Activated CD4-positive, alpha-beta T cell treated with anti-CD3 and anti-CD28 coated beads for 36 hours (primary cell): ENCODE measurements at places on chromosomes 16 and 17. TPM values are rescaled to one million over a fixed set of nuclear protein-coding genes. Genes with fewer than 3 reads are reported as not detected.

CALB2 gene
- not detected for total RNA-seq

CYLD gene
- total RNA-seq = 72.4 TPM

GRCh38 chr17:5467416-5467815, 1.4 kb downstream of the DHX33 start:
- H3K27me3 ChIP-seq = no peaks in the 10 kb centered on the region
- H3K4me1 ChIP-seq = peaks cover 38% of the 10 kb centered on the region
- no peak for DNase-seq
- H3K27ac ChIP-seq = peak overlapping the region; percentile 75
- H3K4me3 ChIP-seq = peak overlapping the region; percentile 90

DNA sequence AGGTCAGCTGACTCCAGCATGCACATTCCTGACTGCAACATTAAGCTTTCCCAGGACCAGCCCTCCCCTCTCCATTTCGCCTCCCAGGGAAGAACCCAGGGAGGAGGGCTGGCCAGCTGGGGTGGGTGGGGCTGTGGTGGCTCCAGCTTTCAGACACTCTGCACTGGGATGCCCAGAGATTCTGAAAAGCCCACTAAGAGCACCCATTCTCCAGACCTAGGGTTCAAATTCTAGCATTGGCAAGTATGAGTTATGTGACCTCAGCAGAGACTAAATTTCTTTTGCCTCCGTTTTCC, 7.8 kb downstream of the DLX3 start:
- H3K27me3 ChIP-seq = peaks cover 30% of the 10 kb centered on the region
- H3K36me3 ChIP-seq = no peaks in the 10 kb centered on the region
- H3K4me1 ChIP-seq = no peaks in the 10 kb centered on the region
- no peak overlapping the region for H3K27ac ChIP-seq
- no peak for DNase-seq

DNA sequence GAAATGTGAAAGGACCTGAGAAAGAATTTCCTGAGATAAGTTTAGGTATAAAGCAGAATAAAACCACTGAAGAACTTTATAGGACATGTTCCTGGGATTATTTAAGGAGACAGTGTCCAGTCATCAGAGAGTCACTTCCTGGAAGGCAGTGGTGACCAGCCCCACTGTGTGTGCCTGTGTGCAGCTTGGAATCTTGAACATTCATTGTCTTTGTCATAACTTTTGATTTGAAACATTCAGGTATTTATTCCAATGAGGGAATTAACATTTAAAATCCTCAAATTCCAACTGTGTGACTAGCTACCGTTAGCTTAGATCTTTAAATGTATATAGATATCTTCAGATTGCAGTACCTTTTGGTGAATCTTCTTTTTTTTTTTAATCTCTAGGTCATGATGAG, 61.7 kb upstream of the MRC2 start:
- no peak overlapping the region for H3K27ac ChIP-seq
- no peaks in the 10 kb centered on the region for H3K27me3 ChIP-seq
- H3K4me1 ChIP-seq = peaks cover 27% of the 10 kb centered on the region
- H3K4me3 ChIP-seq = no peak overlapping the region
- H3K36me3 ChIP-seq = peaks cover 50% of the 10 kb centered on the region

GRCh38 chr17:32741381-32741780, 135.5 kb downstream of the MYO1D start:
- H3K36me3 ChIP-seq = no peaks in the 10 kb centered on the region
- no peak overlapping the region for H3K27ac ChIP-seq
- no peak for DNase-seq
- H3K27me3 ChIP-seq = no peaks in the 10 kb centered on the region
- H3K4me1 ChIP-seq = no peaks in the 10 kb centered on the region
- no peak overlapping the region for H3K4me3 ChIP-seq

- no peak overlapping the region for H3K27ac ChIP-seq
- no peak for DNase-seq
- no peak overlapping the region for H3K4me3 ChIP-seq
- peaks cover 14% of the 10 kb centered on the region for H3K36me3 ChIP-seq
- no peaks in the 10 kb centered on the region for H3K27me3 ChIP-seq
These were observed 118.1 kb downstream of the STXBP4 start for GRCh38 chr17:55086635-55087058.

GRCh38 chr17:49783791-49784190, 4.7 kb upstream of the KAT7 start:
- peaks cover 21% of the 10 kb centered on the region for H3K4me1 ChIP-seq
- no peak overlapping the region for H3K27ac ChIP-seq
- H3K4me3 ChIP-seq = no peak overlapping the region
